ENCODE measurements at places on chromosomes 11 and 22.

- no peak for DNase-seq
Observed at GRCh38 chr22:50201191-50202129, 649 bp downstream of the SELENOO start.

- no peak for DNase-seq
Observed at GRCh38 chr11:35173616-35174566, 34.9 kb downstream of the CD44 start.

DNA sequence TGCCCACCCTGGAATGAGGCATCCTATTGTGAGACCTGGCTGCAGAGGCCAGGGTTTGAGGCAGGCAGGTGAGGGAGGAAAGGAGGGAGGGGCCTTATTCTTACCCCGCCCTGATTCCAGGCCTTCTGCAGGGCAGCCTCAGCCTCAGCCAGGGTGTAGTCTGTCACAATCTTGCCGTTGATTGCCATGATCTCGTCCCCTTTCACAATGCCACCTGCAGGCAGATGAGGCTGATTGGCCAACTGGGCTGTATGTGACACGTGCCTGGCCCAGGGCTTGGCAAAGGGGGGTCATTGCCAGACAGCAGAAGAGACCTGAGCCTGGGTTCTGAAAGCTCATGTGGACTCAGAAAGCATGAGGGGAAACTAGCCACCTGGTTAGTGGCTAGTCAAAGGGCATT is 21.4 kb upstream of the ABCC8 start:
- no peak for DNase-seq

DNA sequence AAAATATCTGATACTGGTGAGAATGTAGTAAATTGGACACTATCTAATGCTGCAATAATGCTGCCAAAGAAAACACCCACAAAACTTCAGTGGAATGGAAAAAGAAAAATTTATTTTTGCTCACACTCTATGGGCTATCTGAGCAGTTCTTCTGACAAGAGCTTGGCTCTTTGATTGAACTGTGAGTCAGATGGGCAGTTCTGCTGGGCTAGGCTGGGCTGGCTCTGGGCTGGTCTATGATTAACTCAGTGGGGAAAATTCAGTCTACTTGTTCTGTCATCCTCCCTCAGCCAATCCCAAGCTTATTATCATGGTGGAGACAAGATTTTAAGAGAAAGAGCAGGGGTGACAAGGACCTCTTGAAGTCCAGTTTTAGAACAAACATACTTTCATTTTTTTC is 1404.8 kb downstream of the LRRC4C start:
- no peak for DNase-seq

DNA sequence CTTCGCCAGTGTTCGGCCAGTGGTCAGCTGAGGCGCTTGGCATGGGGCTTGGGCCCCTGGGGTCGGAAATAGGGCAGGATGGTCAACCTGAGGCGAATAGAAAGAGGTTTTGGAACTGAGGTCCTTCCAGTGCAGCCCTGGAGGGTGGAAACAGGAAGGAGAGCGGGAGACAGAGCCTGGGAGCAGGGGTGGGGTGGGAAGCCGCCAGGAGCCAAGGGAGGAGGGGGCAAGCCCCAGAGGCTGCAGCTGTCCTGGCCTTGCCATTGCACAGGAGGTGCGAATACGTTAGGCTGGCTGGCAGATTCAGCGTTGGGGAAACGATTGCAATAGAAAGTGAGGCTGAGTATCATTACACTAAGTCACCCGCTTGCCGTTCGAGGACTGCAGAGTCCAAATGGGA is 13.9 kb upstream of the KCTD17 start:
- no peak for DNase-seq

GRCh38 chr11:112477581-112478317 is 217.1 kb upstream of the PLET1 start:
- no peak for DNase-seq

GRCh38 chr11:112961751-112962578 is 745 bp downstream of the NCAM1 start:
- no peak for DNase-seq

GRCh38 chr11:73451896-73452295 is 75.7 kb downstream of the RELT start:
- DNase-seq = no peak

GRCh38 chr11:3190600-3190999 is 25.5 kb upstream of the OSBPL5 start:
- DNase-seq = no peak

GRCh38 chr11:21631991-21632390 is 560.9 kb upstream of the ANO5 start:
- DNase-seq = no peak

- no peak for DNase-seq
Observed at GRCh38 chr11:46275964-46276641, 1.4 kb upstream of the CREB3L1 start.

DNA sequence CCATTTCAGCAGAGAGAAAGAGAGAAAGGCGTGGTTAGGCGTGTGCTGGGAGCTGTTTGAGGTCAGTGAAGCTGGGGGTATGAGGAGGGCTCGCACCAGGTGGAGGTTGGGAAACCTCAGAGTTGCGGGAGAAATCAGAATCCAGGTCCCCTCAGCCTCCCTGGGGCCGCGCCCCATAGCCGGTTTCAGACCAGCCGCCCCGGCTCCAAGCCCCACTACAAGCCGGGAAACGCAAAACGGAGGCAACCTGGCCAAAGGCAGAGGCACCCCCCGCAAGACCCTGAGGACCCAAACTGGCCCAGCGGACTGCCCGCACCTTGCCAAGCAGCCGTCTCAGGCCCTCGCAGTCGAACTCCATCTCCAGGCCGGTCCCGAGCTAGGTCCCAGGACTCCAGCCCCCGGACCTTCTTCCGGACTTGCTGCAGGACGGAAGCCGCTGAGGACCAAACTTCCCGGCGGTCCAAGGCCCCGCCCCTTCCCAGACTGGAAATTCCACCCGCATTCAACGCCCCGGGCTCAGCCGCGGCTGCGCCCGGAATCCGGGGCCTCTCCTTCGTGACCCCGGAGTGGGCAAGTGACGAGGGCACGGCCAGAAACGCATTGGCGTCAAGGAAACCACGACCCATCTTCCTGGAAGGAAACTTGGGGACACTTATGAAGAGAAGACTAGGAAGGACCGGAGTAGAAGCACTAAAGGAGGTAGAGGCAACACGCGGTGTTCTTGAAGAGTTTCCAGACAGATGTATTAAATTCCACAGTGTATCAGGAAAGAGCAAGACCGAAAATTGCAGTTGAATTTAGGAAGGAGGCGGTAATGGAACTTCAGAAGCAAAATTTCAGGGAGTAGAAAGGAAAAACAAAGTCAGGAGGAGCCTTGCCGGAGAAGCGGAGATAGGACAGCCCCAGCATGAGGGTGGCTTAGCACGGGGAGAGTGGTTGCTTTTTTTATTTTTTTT is at the start of gene UEVLD:
TSS of gene UEVLD (minus strand) at position 438 of the 956 bp plus-strand sequence. CDS start at position 358, 80 bp downstream.
- DNase-seq = peak; percentile 90

- DNase-seq = no peak
Observed at GRCh38 chr11:22192289-22192641, 620 bp upstream of the ANO5 start.

GRCh38 chr11:78022397-78023396 is at the start of gene KCTD14:
KCTD14 (minus strand) TSS chr11:78023276; CDS start chr11:78023249, 27 bp downstream.
- no peak for DNase-seq

DNA sequence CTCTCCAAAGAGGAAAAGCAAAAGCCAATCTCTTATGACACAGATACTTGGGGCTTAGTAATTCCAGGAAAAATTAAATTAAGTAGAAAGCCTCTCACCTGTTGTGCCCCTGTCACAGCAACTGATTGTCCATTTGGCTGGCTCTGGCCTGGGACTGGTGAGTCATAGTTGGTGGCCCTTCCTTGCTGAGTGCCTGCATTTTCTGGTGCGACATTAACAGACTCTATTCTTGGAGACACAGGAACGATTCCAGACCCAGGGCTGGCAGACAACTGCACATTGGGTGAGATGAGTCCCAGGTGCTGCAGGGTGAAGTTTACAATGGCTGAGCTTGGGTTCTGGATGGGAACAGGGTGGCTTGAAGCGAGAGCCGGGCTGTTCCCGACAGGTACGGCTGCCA is 15.6 kb downstream of the E2F8 start:
- DNase-seq = no peak

DNA sequence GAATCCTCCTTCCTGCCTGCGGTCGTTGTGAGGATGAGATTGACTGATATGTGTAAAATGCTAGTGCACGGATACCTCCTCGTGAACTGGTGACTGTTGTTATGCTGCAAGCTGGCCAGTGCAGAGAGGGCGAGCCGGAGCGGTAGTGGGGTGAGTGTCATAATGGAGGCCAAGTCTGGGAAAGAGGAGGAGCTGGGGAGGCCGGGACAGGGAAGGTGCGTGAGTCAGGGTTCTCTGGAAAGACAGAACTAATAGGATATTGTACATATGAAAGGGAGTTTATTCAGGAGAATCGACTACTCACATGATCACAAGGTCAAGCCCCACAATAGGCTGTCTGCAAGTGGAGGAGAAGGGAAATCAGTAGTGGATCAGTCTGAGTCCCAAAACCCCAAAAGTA is 56.8 kb upstream of the FADD start:
- DNase-seq = no peak

GRCh38 chr11:73053964-73054363 is 88.2 kb downstream of the FCHSD2 start:
- DNase-seq = no peak

- DNase-seq = no peak
Observed at GRCh38 chr22:25027959-25028840, 75.7 kb downstream of the KIAA1671 start.

DNA sequence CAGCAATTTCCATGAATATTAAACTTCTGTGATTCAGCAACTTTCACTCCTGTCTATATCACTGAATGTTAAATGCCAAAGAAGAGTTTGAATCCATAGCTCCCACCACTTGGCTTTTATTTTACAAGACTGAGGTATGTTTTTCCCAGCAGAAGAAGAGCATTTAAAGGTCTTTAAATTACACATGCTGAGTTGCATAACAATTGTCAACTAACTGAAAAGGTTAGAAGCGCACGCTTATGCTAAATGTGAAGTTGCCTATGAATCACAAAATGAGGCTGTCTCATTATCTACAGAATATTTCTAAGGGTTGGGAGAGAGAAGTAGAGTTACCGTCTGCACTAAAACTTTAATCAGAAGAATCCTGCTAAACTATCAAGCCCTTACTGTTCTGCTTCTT is 1086.3 kb downstream of the FAM181B start:
- no peak for DNase-seq

GRCh38 chr11:7520011-7520942 is 6.5 kb downstream of the PPFIBP2 start:
- DNase-seq = no peak

GRCh38 chr11:34629711-34630110 is 8.8 kb downstream of the EHF start:
- DNase-seq = no peak

- DNase-seq = no peak
Observed at GRCh38 chr11:123516238-123516637, 86.2 kb downstream of the GRAMD1B start.
